ENCODE measurements at places on chromosomes 11 and 22.

DNA sequence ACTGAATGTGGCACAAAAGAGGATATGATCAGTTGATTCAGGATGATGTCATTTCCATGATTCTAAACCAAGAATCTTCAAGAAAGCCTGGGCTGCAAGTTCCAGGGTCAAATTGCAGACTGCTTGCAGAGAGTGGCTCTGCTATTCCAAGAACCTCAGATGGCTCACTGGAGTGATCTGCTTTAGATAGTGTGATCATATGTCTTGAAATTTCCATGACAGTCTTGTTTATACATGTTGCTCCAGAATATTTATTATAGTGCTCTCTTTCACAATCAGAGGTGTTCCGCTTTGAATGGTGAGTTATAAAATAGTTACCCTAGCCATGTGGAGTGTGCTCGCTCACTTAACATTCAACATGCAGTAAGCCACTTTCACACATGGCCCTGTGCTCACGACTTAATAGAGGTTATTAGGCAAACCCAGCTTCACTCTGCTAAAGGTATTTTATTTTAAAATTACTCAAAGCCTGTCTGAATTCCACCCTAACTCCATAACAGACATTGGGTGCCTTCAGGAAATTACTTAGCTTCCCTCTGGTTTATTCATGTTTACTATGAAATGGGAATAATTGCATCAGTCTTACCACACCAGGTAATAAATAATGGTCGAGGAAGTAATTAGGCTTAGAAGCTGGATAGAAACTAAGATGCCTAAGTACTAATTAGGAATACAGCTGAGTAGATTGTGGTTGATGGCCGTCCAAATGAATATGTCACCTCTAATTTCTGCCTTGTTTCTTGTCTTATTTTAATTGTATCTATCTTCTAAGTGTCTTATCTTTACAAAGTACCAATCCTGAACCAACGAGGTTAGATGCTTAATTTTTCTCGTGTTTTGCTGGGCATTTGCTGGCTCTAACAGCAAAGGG, 187.9 kb downstream of the ETS1 start:
- no peaks in the 10 kb centered on the region for H3K4me1 ChIP-seq
- H3K27ac ChIP-seq: no peak overlapping the region
- H3K36me3 ChIP-seq: no peaks in the 10 kb centered on the region
- H3K4me3 ChIP-seq: no peak overlapping the region

GRCh38 chr11:32396331-32396730, 39.0 kb downstream of the WT1 start:
- H3K4me3 ChIP-seq: no peak overlapping the region
- no peaks in the 10 kb centered on the region for H3K36me3 ChIP-seq
- 0 out of 2 replicates have a peak, but pooled peaks cover 9% of the 10 kb centered on the region for H3K27me3 ChIP-seq
- H3K4me1 ChIP-seq: no peaks in the 10 kb centered on the region
- no peak for DNase-seq

DNA sequence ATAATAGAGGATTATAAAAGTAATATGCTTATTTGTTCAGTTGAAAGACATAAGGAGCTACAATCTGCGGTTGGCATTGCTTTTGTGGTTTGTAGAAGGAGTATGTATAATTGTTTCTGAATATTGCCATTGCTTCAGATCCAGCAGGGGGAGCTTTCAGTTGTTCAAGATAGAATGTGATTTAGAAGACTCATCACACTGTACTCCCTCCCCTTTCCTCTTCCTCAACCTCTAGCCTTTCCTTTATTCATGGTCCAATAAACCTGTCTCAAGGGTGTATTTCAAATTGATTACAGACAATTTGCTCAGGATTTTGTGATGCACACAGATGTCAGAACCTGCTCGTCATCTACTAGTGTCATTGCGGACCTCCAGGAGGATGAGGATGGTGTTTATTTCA, 9.8 kb downstream of the PRMT3 start:
- H3K4me1 ChIP-seq: no peaks in the 10 kb centered on the region
- DNase-seq: no peak
- H3K4me3 ChIP-seq: no peak overlapping the region
- H3K27ac ChIP-seq: no peak overlapping the region

- H3K36me3 ChIP-seq: no peaks in the 10 kb centered on the region
- DNase-seq: peak; percentile 55
- H3K4me3 ChIP-seq: peak overlapping the region; percentile 29
- H3K27me3 ChIP-seq: no peaks in the 10 kb centered on the region
Measured at GRCh38 chr22:39068033-39068785, 8.9 kb upstream of the APOBEC3G start.

- no peak overlapping the region for H3K27ac ChIP-seq
- DNase-seq: no peak
- no peaks in the 10 kb centered on the region for H3K4me1 ChIP-seq
- no peaks in the 10 kb centered on the region for H3K36me3 ChIP-seq
- H3K4me3 ChIP-seq: no peak overlapping the region
Measured at GRCh38 chr22:33757802-33758483, 162.3 kb downstream of the LARGE1 start.
